Right renal pelvis (tissue), 4 donors: ENCODE measurements at places on chromosomes 6 and 20.

DNA sequence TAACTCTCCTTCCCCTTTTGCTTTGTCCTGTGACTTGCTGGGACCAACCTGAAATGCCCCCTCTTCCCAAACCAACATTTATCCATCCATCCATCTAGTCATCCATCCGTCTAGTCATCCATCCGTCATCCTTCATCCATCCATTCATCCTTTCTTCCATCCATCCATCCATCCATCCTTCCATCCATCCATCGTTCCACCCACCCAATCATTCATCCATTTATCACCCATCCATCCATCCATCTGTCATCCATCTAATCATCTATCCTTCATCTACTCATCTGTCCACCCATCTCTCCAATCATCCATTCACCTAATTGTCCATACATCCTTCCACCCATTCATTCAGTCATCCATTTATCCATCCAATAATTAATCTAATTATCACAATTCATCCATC, 92.7 kb downstream of the EDN3 start:
- DNase-seq: no peak

GRCh38 chr20:50186151-50186885, 4.3 kb upstream of the CEBPB start:
- no peak for DNase-seq

DNA sequence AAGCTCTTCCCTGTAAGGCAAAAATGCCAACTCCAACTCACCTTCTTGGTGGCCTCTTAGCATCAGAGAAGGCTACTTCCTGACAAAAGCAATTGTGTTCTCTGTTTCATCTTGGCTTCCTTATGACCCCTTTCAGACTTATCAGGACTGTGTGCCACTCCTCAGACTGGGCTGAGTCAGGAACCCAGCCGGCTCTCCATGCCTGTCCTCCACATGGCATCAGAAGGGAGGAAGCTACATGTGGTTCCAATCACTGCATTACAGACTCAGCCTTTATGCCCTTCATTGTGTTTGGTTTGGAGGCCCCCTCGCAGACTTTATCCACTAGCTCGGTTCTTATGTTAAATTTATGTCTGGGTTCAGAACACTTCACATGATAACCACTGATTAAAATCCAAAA, 142.5 kb downstream of the SLC24A3 start:
- DNase-seq: no peak

DNA sequence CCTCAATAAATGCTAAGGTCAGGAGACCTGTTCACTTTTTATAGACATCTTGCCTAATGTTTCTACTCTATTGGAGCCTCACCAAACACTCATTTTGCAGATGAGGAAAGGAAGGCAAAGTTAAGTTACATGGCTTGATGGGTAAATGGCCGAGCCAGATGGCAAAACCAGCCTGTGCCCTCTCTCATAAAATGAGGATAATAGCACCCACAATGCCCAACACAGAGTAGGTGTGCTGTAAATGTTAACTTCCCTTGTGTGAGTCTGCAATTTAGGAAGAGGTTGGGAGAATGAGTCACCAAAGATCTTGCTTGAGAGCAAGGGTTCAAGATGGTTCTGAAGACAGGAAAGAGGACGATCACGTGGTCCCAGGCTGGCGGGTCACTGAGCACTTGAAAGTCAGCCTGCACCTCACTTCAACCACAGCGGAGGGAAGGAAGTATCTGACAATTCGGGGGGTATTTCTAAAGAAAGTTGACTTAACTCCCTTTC, 3.3 kb downstream of the KCNK5 start:
- DNase-seq: no peak

GRCh38 chr6:81696524-81696923, 56.0 kb downstream of the TENT5A start:
- no peak for DNase-seq

DNA sequence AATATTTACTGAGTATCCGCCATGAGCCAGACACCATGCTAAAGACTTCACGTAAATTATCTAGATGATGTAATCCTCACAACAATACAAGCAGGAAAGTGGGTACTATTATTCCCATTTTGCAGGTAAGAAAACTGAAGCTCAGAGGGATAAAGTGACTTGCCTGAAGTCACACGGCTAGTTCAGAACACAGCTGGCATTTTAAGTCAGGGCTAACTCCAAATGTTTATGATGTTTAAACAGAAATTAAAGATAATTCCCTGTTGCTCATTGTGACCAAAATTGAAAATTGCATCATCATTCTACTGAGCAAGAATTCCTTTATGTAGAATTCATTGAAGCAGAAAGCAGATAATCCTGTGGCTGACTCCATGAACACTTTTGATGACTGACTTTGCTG, 71.3 kb upstream of the STXBP5 start:
- DNase-seq: no peak
